ENCODE measurements at places on chromosomes 1 and 21.

- peak; percentile 32 for DNase-seq
These were observed 53.8 kb upstream of the PSEN2 start for GRCh38 chr1:226816576-226816975.

- no peak for DNase-seq
These were observed 179.0 kb upstream of the TNR start for GRCh38 chr1:175922254-175922881.

DNA sequence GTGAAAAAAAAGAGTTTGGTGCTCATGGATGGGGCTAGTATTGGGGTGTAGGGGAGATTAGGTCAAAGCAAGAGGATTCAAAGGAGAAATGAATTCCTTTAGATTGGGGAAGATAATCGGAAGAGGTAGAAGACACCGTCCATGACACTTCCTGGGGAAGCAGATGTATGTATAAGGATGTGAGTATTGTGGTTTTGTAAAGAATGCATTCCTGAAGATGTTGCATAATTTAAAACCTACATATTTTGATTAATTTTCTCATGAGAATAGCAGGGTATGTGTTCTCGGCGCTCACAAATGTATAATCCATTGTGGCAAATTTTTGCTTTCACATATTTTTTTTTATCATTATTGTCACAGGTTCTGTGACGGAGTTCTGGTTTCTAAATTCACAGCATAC is 5.5 kb upstream of the LGALS8 start:
- no peak for DNase-seq

DNA sequence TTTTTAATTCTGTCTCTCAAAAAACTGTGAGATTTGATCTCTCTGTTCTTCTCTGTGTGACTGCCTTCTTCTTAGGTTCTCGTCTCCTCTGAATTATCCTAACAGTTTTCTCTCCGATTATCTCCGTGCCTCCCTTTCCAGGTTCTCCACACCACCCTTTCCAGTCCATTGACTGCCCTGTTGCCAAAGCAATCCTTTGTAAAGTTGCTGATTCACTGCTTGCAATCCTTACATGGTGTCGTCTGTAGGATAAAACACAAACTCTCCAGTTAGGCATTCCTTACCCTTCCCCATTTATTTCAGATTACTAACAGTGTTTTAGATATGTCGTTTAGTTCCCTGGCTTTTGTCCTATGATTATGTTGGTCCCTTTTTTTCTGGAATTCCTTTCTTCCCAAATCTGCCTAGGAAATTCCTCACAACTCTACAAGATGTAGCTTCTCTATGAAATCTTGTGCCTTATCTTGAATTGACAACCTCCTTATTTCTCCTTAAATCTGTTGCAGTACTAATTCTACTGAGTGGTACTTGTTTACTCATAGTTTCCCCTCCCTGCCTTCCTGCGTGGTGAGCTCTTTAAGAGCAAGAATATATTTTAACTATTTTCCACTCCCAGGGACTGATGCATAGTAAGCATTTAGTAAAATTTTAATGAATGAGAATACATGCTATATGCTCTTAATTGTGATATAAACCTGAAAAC is 22.3 kb downstream of the RCOR3 start:
- no peak for DNase-seq

DNA sequence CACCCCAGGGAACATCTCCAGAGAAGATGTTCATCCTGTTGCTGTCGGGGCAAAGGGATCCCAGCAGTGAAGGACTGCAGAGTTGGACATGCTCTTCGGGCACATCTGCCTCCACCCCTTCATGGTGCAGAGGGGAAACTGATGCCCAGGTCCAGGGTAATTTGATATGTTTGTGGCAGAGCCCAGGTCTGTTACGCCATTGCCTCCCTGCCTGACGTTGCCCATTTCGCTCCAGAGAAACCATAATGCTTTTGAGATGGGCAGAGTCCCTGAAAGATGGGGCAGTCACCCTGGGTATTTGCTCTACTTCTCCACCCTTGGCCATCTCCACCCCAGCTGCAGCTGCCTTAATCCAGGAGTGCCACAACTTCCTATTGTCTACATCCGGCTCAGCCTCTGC is 290.4 kb upstream of the POU3F1 start:
- no peak for DNase-seq

GRCh38 chr1:219149009-219149577 is 24.6 kb upstream of the LYPLAL1 start:
- no peak for DNase-seq

DNA sequence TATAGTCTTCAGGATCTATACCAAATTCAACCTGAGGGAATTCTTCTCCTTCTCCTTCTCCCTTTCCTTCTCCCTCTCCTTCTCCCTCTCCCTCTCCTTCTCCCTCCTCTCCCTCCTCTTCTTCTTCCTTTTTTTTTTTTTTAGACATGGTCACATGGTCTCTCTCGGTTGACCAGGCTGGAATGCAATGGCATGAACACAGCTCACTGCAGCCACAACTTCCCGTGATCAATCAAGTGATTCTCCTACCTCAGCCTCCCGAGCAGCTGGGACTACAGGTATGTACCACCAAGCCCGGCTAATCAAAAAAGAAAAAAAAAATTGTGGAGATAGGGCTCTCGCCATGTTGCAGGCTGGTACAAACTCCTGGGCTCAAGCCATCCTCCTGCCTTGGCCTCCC is 51.5 kb downstream of the DNAI4 start:
- no peak for DNase-seq

- DNase-seq, result peak; percentile 21
These were observed 298.9 kb downstream of the KCNT2 start for GRCh38 chr1:196309386-196309785.

- DNase-seq, result no peak
These were observed 18.1 kb downstream of the SLC37A1 start for GRCh38 chr21:42531771-42532170.

DNA sequence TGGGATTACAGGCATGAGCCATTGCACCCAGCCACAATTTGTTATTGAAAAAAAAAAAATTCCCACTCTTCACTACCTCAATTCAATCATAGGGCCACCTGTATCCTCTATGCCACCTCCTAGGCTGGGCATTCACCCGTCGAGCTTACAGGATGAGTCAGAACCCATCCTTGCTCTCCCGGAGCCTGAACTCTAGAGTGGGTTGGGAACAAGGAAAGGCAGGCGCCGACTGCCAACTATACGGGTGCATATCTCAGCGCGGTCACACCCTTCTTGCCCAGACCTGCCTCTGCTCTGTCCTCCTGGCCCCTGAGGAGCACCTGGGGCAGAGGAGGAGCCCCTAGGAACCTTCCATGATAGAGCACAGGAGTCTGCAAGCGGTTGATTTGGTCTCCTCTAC is 21.4 kb upstream of the LBR start:
- peak; percentile 98 for DNase-seq

- no peak for DNase-seq
These were observed 44.5 kb downstream of the ELAPOR1 start for GRCh38 chr1:109158433-109158832.

DNA sequence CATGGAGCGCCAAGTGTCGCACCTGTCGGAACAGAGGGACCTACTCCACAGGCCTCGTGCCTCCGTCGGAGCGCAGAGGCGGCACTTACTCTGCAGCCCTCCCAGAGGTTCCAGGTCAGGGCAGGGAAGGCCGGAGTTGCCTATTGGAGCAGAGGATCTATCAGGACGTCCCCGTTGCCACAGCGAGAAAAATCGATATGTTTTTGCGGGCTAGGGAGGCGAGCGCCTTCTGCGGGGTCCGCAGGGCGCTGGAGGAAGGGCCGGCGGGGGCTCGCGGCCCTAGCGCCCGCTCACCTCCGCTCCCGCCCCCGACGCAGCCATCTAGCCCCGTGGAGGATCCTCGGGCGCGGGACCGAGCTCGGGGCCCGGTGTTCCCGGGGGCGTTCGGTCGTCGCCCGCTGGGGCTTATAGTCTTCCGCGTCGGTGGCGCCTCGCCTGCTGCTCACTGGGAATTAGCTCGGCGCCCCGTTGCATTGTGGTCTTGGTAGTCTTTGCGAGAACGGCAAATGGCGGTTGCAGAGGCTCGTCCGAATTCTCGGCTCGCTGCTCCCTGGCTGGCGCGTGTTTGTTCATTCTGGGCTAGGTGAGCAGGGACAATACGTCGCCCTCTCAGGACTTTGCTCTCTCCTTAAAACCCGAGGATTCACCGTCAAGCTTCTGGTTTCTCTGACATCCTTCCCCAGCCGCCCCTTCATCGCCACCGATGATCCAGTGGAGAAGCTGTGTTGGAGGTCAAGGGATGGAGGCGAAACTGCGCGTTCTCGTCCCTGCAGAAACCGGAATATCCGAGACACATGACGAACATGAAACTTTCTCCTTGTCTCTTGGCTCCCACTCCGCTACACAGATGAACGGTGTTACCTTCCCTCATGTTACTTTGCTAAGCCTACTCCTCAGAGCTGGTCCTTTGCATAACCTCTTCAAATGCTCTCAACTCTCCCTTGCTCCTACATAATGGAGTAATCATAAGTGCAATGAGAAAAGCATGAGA is at the start of gene JTB:
Gene JTB (minus strand): TSS at position 425 of the 991 bp plus-strand sequence. CDS start 422 bp downstream, at position 3.
- DNase-seq, result peak; percentile 77
